GM12864 (cell line): ENCODE measurements at places on chromosomes 7 and 10.
A peak's percentile ranks its signal among the peaks of the same experiment; 100 is the strongest.

- no peak for DNase-seq
Measured at GRCh38 chr10:109343293-109343692, 580.0 kb downstream of the XPNPEP1 start.

GRCh38 chr10:102629661-102630614 lies 14.3 kb upstream of the TRIM8 start:
- DNase-seq = no peak

GRCh38 chr10:77921395-77921794 lies 5.2 kb downstream of the DLG5 start:
- DNase-seq = no peak

DNA sequence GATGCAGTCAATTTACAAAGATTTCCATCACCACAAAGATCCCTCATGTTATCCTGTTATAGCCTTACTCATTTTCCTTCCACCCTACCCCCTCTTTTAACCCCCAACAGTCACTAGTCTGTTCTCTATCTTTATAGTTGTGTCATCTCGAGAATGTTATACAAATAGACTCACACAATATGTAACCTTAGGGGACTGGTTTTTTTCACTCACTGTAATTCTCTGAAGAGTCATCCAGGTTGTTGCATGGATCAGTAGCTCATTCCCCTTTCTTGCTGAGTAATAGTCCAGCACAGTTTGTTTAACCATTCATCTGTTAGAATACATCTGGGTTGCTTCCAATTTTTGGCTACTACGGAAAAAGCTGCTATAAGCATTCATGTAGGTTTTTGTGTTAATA lies 121.1 kb upstream of the PDE1C start:
- no peak for DNase-seq

DNA sequence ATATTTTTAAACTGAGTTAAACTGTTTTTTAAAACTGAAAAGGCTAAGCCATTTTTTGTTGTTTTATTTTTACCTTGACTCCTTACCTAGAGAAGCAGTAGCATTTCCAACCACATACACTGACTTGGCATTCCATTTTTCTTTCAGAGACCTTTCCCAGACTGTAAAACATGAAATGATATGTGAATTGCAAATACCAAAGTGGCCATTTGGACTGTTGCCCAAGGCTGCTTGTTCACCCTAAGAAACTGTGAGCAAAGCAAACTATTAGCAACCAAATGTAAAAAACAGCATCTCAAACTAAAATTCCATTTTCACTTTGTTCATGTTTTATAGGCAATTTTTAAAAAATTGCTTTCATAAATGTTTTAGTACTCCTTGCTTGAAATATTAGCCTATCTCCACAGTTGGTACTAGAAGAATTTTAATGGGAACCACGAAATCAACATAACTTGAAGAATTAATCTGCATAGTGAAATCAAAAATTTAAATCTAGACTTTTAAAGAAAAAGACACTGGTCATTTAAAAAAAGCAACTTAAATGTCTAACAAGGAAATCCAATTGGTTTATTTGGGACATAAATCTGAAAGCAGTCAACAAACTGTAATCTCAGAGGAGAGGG lies 10.8 kb downstream of the UROS start:
- DNase-seq = no peak

DNA sequence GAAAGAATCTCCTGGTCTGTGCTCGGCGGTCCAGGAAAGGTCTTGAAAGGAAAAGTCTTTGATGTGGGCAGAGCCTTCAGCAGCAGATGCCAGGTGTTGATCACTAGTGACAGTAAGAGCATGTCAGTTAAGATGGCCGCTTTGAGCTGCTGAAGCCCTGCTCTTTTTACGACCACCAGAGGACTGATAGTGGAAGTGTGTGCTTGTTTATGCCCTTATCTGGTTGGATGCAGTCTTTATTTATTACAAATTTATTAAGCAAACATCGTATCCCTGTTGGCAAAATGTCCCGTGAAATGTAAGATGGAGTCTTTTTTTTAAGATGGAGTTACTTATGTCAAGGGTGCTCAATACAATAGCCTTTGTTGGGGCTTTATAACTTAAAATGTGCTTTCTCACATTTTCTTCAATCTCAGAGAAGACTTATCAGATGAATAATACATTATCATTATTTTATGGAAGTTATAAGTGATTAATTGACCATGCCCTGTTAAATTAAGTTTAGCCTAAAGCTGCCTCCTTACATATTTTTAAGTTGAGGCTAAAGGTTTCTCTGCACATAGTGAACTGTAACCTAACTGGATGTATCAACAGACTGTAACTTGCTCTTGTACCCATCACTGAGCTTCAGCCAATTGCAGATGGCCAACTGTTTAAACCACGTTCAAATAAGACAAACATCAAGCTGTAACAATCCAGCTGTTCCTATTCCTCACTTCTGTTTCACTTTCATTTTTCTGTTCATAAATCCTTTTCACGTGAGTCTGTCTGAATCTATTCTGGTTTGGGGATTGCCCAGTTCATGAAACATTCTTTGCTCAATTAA lies 97.4 kb upstream of the PIK3CG start:
- DNase-seq = peak; percentile 40

GRCh38 chr10:52965509-52965908 lies 192.9 kb upstream of the MBL2 start:
- no peak for DNase-seq

- DNase-seq = no peak
Measured at GRCh38 chr10:75880031-75880775, 448.8 kb downstream of the LRMDA start.
